ENCODE measurements at places on chromosomes 5 and 9. TPM values are rescaled to one million over a fixed set of nuclear protein-coding genes. Genes with fewer than 3 reads are reported as not detected.
A peak's percentile ranks its signal among the peaks of the same experiment; 100 is the strongest.

GRCh38 chr9:111572950-111573604 lies 26.4 kb downstream of the PTGR1 start:
- no peak for DNase-seq
- H3K27me3 ChIP-seq: no peaks in the 10 kb centered on the region
- no peak overlapping the region for H3K27ac ChIP-seq

Gene HSD17B3
- total RNA-seq: 0.26 TPM

DNA sequence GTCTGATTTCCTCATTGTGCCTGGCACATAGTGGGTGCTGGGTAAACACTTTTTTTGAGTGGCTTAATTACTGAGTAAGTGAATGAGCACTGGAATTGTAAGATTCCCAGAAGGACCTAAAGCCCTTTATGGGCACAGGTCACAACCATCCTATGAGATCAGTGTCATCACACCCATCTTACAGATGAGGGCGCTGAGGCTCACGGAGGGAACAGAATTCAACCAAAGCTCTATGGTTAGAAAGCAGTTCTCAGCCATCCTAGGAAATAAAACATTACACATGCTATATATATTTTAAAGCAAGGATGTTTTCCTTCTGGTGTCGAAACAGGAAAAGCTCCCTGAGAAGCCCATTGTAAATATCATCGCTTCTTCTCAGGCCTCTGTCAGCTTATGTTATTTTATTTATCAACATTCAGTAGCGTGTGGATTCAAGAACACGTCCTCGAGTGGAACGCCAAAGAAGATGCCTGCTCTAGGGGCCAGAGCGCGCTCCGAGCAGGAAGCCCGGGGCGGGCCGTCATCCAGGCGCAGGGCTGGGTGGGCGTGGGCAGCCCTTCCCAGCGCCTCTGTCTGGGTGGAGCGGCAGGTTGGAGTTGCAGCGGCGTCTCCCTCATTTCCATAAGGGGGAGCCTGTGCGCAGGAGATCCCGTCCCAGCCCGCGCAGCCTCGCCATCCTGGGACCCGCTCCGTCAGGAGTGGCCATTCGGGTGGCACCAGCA lies 155.8 kb upstream of the SMIM23 start:
- H3K27me3 ChIP-seq: peaks cover 54% of the 10 kb centered on the region
- peak; percentile 68 for DNase-seq
- no peak overlapping the region for H3K27ac ChIP-seq
- H3K36me3 ChIP-seq: no peaks in the 10 kb centered on the region

- no peaks in the 10 kb centered on the region for H3K27me3 ChIP-seq
- no peaks in the 10 kb centered on the region for H3K36me3 ChIP-seq
- no peaks in the 10 kb centered on the region for H3K4me1 ChIP-seq
- no peak overlapping the region for H3K4me3 ChIP-seq
- H3K27ac ChIP-seq: no peak overlapping the region
Observed at GRCh38 chr5:136064510-136064909, 35.7 kb downstream of the TGFBI start.

DNA sequence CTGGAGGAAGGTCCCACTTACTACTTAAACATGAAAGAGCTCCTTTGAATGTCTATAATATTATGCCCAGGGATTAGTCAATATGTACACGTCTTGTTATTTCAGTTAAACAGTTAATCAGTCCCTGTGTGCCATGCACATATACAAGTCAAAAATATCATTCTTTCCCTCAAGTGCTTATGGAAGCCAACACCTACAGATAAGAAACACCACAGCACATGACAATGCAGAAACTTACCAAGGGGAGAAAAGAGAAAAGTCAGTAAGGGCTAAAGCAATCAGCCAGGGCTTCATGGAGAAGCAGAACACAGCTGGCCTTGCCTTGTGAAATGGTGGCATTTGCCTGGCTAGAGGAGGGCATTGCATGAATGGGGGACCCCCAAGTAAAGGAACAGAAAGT lies 88.3 kb downstream of the SNCAIP start:
- DNase-seq: no peak
- no peak overlapping the region for H3K4me3 ChIP-seq
- H3K4me1 ChIP-seq: no peaks in the 10 kb centered on the region
- H3K27ac ChIP-seq: no peak overlapping the region
- H3K27me3 ChIP-seq: peaks cover 5% of the 10 kb centered on the region

- H3K27ac ChIP-seq: no peak overlapping the region
- no peaks in the 10 kb centered on the region for H3K36me3 ChIP-seq
- no peak for DNase-seq
- no peaks in the 10 kb centered on the region for H3K27me3 ChIP-seq
Observed at GRCh38 chr5:80387063-80387768, 20.6 kb upstream of the ZFYVE16 start.
